ENCODE measurements at places on chromosomes 3 and 15.

GRCh38 chr3:100455841-100456550 lies 36.4 kb upstream of the TMEM45A start:
- no peak for DNase-seq

- no peak for DNase-seq
These were observed 250.5 kb downstream of the UACA start for GRCh38 chr15:70512772-70513362.

DNA sequence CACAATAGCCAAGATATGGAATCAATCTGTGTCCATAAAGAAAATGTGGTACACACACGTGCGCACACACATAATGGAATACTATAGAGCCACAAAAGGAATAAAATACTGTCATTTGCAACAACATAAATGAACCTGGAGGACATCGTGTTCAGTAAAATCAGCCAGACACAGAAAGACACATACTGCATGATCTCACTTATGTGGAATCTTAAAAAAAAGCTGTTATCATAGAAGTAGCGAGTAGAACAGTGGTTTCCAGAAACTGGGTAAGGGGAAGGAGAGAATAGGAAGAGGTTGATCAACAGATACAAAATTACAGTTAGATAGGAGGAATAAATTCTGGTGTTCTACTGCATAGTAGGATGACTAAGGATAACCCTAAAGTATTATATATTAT lies 11.1 kb downstream of the ATOSA start:
- no peak for DNase-seq

- DNase-seq, result no peak
These were observed 202.5 kb upstream of the UBE3A start for GRCh38 chr15:25641361-25641760.

DNA sequence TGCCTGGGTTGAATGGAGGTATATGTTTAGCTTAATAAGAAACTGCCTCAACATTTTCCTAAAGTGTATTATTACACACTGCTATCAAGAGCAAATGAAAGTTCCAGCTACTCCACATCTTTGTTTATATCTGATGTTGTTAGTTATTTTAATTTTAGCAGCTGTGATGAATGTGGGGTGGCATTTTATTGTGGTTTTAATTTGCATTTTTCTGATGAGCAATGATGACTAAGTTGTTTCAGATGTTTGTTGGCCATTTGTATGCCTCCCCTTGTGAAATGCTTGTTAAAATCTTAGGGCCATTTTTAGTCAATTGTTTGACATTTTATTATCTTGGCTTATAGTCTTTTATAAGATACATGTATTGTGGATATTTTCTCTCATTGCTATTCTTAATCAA lies 260.4 kb upstream of the SLCO3A1 start:
- no peak for DNase-seq

GRCh38 chr3:192422997-192423342 lies 304.4 kb downstream of the FGF12 start:
- DNase-seq, result no peak

DNA sequence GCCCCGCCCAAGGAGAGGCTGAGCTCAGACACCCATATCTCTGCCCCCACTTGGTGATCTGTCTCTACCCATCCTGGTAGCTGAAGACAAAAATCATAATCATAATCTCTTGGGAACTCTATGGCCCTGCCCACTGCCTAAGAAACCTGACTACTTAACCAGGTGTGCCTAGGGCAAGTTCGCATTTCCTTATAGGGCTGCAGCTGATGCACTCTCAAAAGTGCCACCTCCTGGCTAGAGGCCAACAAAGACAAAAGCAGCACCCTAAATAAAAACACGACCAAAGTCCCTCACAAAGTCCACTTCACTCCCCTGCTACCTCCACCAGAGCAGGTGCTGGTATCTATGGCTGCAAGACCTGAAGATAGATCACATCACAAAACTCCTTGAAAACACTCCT lies 250.4 kb upstream of the SLITRK3 start:
- DNase-seq, result no peak

DNA sequence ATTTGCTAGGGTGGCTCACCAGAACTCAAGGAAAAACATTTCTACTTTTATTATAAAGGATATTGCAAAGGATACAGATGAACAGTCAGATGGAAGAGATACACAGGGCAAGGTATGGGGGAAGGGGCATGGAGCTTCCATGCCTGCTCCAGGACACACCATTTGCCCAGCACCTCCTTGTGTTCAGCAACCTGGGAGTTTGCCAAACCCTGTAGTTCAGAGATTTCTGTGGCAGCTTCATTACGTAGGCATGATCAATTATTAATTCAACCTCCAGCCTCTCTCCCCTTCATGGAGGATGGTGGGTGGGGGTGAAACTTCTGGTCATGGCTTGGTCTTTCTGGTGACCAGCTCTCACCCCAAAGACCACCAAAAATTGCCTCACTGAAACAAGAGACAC lies 353.9 kb upstream of the THBS1 start:
- no peak for DNase-seq

GRCh38 chr3:6739288-6739687 lies 121.6 kb upstream of the GRM7 start:
- no peak for DNase-seq

GRCh38 chr3:101230618-101231017 lies 89.8 kb downstream of the IMPG2 start:
- no peak for DNase-seq

- no peak for DNase-seq
These were observed 74.0 kb downstream of the B3GALNT1 start for GRCh38 chr3:161031134-161031533.

GRCh38 chr3:39385456-39386090 lies 2.4 kb downstream of the SLC25A38 start:
- no peak for DNase-seq

GRCh38 chr3:38366082-38366481 lies 19.5 kb downstream of the XYLB start:
- DNase-seq, result no peak

GRCh38 chr3:43207628-43208085 lies 78.7 kb upstream of the SNRK start:
- no peak for DNase-seq

DNA sequence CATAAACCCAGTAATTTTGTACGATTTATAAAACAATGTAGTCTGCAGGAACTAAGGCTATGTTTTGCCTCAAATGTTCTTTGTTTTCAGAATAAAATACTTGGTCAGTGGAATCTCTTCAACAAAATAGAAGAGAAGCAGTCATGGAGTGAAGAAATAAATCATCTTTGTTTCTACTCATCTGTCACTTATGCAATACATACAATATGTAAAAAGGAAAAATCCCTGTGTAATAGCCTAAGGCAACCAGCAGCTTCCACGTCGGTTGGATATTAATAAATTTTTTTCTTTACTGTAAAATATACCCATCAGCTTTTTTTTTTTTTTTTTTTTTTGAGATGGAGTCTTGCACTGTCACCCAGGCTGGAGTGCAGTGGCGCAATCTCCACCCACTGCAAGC lies 5.2 kb upstream of the WDR5B start:
- no peak for DNase-seq

DNA sequence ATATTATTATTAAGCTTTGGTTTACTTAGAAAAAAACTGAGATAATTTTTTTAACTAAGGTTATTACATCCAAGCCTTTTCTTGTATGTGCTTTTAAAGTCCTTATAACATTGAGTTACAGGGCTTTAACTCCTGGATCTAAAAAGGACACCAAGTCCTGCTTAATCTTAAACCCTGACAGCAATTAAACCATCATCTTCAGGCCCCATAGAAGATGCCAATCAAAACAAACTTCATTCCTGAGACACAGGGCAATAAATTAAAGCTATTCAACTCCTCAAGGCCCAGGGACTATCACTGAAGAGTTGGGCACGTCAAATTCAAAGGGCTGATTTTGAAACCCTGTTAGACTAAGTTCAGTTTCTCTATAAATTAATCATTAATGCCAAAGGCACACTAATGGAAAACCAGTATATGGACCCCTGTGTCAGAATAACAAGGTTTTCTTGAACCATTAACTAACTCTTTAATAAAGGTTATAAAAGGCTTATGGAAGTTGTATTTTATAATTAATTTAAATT lies 1152.6 kb downstream of the NSUN3 start:
- DNase-seq, result no peak

- no peak for DNase-seq
These were observed 84.1 kb downstream of the PPCDC start for GRCh38 chr15:75107516-75107907.

DNA sequence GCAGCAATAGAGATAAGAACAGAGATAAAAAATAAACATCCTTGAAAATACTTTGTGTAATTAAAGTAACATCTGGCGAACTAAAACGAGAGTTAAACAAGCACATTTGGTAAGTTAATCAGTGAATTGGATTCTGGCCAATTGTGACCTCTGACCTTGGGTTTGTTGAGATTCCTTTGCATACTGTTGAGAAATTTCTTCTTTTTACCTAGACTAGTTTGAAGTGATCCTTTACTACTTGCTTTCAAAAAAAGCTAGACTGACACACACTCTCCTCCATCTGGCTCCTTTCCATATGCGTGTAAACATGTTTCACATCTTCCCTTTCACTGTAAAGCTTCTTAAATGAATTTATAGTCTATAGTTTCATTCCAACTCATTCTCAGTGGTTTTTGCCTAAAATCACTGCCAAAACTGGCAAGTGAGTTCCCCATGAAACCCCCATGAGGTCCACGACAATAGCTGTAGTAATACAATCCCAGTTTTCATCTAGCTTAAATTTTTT lies 17.3 kb upstream of the GBE1 start:
- no peak for DNase-seq

DNA sequence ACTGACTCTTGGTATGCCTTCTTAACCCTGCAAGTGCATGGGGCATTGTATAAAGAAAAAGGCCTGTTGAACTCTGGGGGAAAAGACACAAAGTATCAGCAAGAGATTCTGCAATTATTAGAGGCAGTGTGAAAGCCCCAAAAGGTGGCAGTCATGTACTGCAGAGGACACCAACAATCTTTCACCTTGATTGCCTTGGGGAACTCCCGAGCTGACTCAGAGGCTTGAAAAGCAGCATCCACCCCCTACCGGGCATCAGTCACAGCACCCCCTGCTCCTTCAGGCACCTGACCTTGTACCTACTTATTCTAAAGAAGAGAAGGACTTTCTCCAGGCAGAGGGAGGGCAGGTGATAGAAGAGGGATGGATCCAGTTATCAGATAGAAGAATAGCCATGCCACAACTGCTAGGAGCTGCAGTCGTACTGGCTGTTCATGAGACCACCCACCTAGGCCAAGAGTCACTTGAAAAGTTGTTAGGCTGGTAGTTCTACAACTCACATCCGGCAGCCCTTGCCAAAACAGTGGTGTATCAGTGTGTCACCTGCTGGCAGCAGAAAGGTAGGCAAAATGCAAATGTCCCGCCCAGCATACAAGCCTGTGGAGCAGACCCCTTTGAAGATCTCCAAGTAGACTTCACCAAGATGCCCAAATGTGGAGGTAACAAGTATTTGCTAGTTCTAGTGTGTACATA lies 241.6 kb upstream of the CNTN6 start:
- DNase-seq, result no peak

DNA sequence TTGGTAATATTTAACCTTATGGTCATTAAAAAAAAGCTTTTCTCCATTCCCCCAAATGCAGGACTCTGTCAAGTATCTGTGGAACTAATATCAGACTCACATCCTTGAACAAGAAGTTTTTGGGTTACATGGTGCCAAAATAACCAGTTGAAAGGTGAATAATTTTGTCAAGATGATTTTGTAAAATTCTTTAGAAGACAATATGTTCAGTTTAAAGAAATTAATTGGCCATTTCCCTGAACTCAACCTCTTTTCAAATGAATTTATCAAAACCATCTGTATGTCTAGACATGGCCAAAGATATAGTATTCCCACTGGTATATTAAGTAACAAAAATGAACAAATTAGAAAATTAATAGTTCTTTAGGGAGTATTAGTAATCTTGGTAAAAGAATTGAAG lies 280.5 kb downstream of the MBNL1 start:
- DNase-seq, result no peak

DNA sequence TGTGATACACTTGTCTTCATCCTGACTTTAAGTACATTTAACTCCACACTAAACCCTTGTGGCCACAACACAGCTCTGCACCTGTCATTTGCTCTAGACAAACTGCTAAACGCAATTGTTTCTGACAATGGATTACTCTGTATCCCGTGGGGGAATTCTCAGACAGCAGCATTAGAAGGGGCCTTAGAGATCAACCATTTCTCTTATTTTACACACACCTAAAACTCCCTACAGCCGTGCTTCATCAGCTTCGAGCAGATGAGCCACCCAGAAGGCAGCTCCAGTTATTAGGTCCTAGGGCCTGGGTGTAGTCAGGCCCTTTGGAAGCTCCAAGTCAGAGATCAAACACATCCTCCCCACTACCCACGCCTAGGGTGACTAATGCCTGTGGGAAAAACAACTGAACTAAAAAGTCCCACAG lies 1.3 kb upstream of the IL12A start:
- DNase-seq, result no peak

- no peak for DNase-seq
These were observed 374.7 kb downstream of the IL5RA start for GRCh38 chr3:2735392-2735894.

GRCh38 chr3:113084777-113085176 lies 94.0 kb downstream of the GTPBP8 start:
- no peak for DNase-seq

DNA sequence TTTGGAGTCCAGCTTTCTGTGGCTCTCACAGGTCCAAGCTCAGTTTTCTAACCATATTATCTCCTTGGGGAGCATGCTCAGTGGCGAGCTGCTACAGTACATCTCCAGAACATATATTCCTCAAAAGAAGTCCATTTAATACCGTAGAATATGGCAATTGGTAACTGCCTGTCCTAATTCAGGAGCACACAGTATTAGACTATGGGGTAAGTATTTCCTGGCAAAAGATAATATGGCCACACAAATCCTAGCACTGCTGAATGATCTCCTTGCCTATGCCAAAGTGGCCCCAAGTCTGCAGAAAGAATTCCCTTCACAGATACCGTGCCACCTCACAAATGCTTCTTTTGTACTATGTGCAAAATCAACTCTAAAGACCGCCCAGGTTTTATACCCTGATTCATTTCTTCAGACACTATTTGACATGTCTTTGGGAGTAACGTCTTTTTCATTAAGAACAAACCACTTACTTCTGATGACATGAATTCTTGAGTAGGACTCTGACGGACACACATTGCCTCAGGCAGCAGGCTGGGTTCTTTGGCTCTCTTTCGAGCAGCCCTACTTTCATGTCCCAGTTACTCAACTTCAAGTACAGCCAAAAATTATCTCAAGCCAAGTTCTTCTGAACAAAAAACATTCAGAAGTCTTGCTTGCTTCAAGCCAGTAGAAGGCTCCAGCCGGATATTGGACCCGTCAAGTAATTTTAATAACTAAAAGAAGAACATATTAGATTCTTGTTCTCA lies 368.3 kb upstream of the DCBLD2 start:
- no peak for DNase-seq

- DNase-seq, result no peak
These were observed 108.6 kb downstream of the ADCY5 start for GRCh38 chr3:123340336-123340735.

- no peak for DNase-seq
These were observed 300.2 kb downstream of the OTOL1 start for GRCh38 chr3:161796780-161797179.

GRCh38 chr3:52204337-52205073 lies 6.5 kb downstream of the ALAS1 start:
- no peak for DNase-seq

- DNase-seq, result no peak
These were observed 175.5 kb downstream of the ADAMTS17 start for GRCh38 chr15:100166313-100166712.
